ENCODE measurements at places on chromosomes 3 and 15.

DNA sequence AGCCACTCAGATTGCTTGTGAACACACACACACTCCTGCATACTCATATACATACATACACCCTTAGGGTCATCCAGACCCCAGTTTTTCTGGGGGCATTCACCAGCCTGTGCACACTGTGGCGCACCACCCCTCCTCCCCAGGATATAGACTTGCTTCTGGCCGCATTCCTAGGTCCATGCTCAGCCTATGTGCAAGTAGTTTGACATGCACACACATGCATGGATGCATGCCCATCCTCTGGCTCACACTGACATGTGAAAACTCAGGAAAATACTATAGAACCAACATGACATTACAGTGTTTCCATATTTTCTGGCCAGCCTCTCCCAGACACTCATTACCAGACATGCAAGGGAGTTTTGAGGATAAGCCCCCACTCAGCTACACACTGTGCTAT is 79.3 kb upstream of the POLG start:
- DNase-seq: no peak

- DNase-seq: no peak
Measured at GRCh38 chr15:73139744-73140553, 87.7 kb downstream of the NEO1 start.

GRCh38 chr3:187841560-187841959 is 96.3 kb upstream of the BCL6 start:
- no peak for DNase-seq

GRCh38 chr3:177647876-177648275 is 450.6 kb upstream of the TBL1XR1 start:
- DNase-seq: no peak

GRCh38 chr3:99499235-99500158 is 138.9 kb upstream of the COL8A1 start:
- peak; percentile 51 for DNase-seq

DNA sequence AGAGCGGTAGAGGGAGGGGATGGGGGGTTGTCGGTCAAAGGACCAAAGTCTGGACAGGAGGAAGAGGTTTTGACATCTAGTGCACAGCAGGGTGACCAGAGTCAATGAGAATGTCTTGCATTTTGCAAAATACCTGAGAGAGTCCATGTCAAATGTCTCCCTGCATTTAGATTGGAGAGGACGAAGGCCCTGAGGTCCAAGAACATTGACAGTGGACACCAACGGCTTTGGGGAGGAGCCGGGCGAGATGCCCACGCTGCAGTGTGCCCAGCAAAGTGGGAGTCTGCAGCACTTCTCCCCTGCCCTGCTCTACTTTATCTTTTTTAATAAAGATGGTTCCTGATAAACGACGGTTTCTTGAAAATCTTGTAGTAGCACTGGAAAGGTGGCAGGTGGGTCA is 67.4 kb upstream of the TAMM41 start:
- no peak for DNase-seq

DNA sequence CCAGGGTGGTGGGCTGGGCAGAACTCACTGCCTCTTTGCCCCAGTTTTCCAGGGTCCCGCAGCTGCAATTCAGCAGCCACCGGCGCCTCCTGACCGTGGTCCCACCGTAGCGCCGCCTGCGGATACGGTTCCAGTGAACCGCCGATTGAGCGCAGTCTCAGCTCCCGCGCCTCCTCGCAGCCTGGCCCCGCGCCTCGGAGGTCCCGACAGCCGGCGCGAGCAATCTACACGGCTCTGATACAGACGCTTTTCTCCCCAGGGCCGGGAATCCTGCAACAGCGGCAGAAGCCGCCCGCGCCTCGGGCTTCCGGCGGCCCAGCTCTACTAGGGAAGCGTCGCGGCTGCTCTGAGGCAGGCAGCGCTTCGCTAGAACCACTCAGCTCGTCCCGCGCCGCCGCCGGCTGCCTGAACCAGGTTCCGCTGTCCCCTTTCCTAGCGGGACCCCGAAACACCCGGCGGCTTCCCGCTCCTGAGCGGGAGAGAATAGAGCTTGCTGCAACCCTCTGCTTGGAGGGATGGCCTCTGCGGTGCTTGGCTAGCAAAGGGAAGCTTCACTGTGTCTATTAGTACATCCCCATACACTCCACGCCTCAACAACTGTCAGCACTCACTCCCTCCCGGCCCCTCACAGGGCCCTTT is 3.1 kb downstream of the FOXL2NB start:
- DNase-seq: no peak

GRCh38 chr3:15460891-15461531 is 33.6 kb downstream of the EAF1 start:
- no peak for DNase-seq

DNA sequence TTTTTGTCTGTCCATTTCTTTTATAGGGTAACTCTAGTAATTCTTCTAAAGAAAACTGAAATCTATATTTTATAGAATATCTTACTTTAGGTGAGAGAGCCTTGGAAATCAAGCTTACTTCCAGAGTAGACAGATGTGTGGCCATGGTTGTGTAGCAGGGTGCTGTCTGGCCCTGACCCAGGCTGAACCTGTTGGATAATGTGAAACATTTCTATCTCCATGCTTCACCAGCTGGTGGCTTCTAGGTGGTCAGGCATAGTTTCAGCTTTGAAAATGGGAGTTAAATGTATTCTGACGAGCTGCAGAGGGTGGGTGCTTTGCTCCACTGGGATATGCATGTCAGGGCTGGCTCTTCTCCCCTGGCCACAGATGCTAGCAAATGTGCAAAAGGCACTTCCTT is 20.8 kb upstream of the NR2C2 start:
- no peak for DNase-seq

DNA sequence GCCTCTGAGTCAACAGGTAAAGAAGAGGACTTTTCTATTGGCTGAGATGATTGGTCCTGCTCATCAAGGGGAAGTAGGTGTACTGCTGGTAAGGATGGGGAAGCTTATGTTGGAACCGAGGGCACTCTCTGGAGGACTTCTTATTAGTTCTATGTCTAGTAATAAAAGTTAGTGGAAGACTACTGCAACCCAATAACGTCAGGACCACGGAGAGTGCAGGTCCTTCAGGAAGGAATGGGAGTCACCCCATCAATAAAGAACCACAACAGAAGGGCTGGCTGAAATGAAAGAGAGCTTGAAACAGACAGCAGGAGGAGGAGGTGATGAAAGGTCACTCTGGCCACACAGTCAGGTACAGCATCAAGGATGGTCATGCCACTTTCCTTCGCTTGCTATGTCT is 68.8 kb upstream of the PRR23E start:
- DNase-seq: no peak

Data from SHP77 (cell line).